ENCODE measurements at places on chromosomes 2 and 18.

DNA sequence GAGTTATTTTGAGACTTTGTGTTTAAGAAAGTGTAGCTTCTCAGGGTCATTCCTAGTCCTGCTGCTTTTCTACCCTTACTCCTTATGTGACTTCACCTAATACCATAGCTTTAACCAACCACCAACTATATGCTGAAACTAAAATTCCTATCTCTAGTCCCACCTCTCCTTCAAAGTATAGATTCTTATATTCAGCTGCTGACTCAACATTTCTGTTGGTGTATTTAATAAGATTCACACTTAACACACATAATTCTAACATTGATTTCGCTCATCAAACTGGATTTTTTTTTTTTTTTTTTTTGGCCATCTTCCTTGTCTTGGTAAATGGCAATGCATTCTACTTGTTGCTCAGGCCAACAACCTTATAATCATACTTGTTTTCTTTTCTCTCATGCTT lies 30.1 kb downstream of the TAF1B start:
- DNase-seq = no peak

GRCh38 chr2:223797037-223797436 lies 40.3 kb downstream of the AP1S3 start:
- no peak for DNase-seq

GRCh38 chr2:173574324-173575112 lies 219.8 kb downstream of the CDCA7 start:
- no peak for DNase-seq

- DNase-seq = no peak
These were observed 563.1 kb upstream of the LINC00305 start for GRCh38 chr18:64712035-64712434.

GRCh38 chr2:6031200-6031867 lies 339.1 kb downstream of the SOX11 start:
- DNase-seq = no peak

All from T-cell (primary cell).